ENCODE measurements at places on chromosomes 1 and 21.

DNA sequence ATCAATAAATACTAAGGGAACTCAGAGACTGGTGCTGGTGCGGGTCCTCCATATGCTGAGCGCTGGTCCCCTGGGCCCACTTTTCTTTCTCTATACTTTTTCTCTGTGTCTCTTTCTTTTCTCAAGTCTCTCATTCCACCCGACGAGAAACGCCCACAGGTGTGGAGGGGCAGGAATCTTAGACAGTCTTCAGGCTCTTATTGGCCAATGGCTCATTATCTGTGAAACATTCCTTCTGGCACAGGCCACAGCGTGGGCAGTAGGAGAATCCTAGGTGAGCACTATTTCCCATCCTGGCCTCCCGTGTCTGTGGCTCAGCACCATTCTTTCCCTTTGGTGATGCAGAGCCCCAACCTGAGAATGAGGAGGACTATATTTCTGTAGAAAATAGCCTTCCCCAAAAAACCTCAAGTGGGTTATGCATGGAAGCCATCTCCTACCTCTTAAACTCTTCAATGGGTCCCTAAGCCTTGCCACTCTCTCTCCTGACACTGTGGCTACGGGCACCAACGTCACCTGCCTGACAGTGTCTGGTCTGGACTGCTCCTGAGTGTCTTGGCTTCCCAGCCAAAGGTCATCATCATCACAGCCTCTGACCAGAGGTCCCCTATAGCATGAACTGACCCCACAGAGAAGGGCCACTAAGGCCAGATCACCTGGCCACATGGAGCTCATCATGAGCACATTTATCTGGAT lies 6.2 kb upstream of the SLAMF1 start:
- DNase-seq: no peak

- no peak for DNase-seq
These were observed 18.2 kb upstream of the RHOU start for GRCh38 chr1:228717081-228717480.

GRCh38 chr1:150626150-150626549 lies 3.3 kb downstream of the ENSA start:
- DNase-seq: no peak

GRCh38 chr21:21713651-21714180 lies 715.5 kb downstream of the NCAM2 start:
- DNase-seq: no peak

GRCh38 chr1:63918418-63918945 lies 144.7 kb downstream of the ROR1 start:
- no peak for DNase-seq

DNA sequence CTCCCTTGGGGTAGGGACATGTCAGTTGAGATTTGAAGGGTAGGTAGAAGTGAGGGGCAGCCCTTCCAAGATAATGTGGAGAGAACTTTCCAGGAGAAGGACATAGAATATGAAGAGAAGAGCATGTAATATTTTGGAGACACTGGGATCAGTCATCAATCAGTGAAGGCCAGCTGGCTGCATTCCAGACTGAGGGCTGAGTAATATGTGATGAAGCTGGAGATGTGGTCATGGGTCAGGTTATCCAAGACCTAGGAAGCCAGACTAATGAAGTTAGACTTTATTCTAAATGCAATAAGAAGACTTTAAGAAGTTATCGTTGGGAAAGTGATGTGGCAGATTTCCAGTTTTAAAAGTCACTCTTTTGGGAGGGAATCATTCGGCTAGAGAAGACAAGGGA lies 262.0 kb downstream of the HMCN1 start:
- peak; percentile 62 for DNase-seq

DNA sequence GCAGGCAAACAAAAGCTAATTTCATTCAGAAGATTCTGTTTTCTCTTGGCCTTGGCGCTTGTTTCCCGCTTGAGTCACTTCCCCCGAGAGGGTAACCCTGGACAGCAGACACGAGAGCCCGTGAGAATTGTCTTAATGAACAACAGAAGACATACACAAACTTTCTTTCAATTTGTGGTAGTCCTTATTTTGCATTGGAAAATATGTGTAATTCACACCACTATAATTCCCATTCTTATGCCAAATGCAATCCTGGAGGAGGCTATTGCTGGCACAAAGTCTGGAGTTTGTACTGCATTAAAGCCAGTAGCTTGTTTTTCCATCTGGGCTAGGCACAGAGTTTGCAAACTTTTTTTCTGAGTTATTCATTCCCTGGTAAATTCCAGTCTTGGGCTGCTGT lies 109.8 kb upstream of the IVNS1ABP start:
- no peak for DNase-seq

DNA sequence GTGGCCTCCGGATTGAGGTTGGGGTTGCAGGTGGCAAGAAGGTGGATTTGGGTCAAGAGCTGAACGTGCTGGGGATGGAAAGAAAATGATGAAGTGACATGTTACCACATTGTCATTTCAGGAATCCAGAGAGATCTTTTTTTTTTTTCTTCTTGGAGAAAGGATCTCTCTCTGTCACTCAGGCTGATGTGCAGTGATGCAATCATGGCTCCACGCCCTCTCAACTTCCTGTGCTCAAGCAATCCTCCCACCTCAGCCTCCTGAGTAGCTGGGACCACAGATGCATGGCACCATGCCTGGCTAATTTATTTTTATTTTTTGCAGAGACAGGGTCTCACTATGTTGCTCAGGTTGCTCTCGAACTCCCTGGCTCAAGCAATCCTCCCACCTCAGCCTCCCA lies 80.6 kb downstream of the GON4L start:
- DNase-seq: no peak

DNA sequence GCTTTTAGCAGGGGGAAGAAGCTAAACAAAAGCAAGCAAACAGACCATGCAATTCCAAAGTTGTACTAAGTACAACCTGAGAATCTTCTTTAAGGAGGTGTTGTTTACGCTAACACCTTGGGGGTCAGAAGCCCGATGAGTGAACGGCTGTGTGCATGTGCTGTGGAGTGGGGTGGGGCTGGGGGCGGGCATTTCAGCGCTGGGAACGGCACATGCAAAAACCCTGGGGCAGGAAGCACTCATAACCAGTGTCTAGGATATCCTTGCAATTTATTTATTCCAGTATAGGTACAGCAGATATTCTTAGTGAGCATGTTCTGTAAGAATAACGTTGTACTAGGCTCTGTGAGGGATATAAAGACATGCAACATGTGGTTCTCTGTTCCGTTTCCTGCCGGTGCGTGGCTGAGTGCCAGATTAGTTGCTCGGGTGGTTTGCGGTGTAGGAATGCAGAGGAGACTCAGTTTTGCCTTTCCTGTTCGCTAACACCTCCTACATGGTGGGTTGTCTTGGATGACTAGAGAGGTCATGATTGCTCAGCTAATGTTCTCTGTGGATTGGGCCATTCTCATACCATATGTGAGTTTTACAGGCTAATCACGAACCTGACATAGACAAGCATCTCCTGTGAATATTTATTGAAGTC lies 3.7 kb downstream of the FASLG start:
- DNase-seq: peak; percentile 17

- DNase-seq: peak; percentile 91
These were observed 42.7 kb downstream of the APP start for GRCh38 chr21:26127918-26128317.

DNA sequence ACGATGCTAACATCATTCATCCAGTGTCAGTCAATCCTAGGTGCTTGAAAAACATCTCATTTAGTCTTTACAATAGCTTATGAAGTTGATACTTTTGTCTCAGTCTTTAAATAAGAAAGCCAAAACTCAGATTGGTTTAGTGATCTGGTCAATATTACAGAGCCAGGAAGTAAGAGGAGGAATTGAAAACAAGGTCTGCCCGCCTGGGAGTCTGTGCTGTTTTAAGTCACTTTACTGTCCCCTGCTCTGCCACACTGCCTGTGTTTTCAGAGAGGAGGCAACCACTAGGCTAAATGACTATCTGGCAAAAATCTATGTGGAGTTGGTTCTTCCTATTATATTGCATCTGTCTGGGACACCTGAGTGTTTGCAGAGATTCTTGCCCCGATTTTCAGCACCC lies 62.3 kb downstream of the ST6GALNAC3 start:
- DNase-seq: no peak

DNA sequence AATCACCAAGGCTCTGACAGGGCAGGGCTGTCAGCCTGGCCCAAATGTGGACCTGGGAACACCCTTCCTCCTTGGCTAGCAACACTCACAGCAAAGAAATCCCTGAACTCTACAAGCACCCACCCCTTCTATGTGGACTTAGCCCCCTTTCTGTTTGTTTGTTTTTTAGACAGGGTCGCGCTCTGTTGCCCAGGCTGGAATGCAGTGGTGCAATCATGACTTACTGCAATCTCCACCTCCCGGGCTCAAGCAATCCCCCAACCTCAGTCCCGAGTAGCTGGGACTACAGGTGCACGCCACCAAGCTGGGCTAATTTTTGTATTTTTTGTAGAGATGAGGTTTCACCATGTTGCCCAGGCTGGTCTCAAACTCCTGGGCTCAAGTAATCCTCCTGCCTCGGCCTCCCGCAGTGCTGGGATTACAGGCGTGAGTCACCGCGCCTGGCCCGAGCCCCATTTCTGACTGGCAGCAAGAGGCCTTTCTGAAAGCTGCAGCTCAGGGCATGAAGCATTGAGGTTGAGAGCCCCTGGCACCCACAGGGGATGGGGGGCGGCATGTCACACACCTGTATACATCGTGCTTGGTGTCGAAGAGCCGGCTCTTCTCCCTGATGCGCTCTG lies 16.2 kb downstream of the RIPK4 start:
- no peak for DNase-seq

- DNase-seq: no peak
These were observed 17.8 kb upstream of the MAST2 start for GRCh38 chr1:45785583-45785982.

- DNase-seq: no peak
These were observed 47.9 kb upstream of the RUNX1 start for GRCh38 chr21:35096959-35097358.

GRCh38 chr1:37999430-38000232 lies 5.7 kb downstream of the FHL3 start:
- peak; percentile 90 for DNase-seq

- DNase-seq: peak; percentile 29
These were observed 1.7 kb upstream of the RIPK4 start for GRCh38 chr21:41768437-41769042.

DNA sequence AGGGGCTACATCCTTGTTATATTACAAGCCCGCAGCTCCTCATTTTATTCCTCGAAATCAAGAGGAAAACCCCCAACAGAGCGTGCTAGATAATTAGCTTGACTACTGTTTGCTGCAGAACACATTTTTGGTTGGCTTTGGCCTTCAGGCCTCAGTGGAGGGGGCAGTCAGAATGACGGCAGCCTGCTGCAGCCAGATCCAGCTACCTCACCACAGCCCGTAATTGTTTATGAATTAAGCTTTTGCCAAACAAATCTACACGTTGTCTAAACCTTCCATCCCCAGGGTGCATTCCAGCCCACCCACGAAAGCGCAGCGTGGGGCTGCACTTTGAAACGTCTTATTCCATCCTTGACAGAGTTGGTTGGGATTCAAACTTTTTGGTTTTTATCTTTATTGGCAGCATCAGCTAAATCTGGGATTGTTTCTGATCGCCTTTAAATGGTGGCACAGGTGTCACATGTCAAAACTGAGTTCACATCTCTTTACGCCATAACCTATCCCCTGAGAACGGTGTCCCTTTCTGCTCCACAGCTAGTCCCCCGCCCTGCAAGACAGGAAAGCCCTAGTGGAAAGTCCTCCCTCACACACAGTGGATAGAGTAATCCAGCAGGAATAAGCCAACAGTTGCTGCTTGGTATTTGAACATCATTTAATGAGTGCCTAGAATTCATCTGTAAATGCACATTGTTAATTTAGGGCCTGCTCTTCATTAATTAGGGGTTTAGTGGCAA lies 195.5 kb downstream of the LMO4 start:
- peak; percentile 5 for DNase-seq

- DNase-seq: no peak
These were observed 19.2 kb downstream of the EBNA1BP2 start for GRCh38 chr1:43152866-43153265.

DNA sequence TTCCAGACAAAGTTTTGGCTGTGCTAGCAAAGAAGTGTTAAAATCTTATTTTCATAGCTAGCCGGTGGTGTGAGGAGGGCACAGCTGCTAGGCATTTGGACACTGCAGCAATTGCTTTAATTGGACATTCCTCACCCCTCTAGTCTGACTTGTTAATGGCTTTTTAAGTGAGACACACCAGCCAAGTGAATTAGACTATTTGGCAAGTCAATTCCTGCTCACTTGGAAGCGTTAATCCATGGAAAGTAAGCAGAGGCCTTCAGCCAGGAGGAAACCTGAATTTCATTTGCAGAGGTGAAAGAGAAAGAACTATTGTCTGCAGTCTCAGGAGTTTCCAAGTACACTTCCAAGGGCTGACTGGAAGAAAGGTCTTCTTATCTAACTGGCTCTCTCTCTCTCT lies 175.7 kb downstream of the ST6GALNAC3 start:
- no peak for DNase-seq

DNA sequence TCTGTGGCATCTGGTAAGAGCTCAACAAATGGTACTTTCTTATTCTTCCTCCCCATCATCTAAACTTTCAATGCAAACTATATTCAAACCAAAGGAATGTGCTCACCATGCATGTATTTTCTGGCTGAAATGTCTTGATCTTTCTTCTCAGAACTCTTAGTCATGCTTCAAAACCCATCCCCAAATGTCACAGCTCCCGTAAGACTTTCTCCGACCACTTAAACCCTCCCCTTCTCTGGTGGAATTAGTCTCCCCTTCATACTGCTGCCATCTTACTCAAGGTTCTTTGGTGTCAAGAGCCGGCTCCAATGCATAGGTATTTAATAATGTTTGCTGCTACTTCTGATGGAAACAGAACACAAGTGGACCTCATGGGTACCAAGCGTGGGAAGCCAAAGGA lies 538.1 kb downstream of the MATN1 start:
- no peak for DNase-seq

DNA sequence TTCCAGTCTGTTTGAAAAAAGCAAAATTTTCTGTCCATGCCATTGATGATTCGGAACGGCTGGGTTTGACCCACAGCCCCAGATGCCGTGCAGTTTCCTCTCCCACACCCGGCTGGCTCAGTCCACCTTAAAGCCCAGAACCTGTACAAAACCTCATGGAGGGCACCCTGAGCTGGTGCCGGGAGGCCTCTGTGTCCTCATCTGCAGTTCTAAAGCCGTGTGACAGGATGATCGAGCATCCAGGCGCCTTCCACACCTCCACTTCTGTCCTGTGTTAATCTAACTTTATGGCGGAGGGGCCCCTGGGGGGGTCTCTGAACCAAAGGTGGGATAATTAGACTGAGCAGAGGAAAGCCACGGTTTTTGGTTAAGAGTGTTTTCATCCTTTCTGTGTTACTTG lies 49.6 kb downstream of the SLC37A1 start:
- no peak for DNase-seq

DNA sequence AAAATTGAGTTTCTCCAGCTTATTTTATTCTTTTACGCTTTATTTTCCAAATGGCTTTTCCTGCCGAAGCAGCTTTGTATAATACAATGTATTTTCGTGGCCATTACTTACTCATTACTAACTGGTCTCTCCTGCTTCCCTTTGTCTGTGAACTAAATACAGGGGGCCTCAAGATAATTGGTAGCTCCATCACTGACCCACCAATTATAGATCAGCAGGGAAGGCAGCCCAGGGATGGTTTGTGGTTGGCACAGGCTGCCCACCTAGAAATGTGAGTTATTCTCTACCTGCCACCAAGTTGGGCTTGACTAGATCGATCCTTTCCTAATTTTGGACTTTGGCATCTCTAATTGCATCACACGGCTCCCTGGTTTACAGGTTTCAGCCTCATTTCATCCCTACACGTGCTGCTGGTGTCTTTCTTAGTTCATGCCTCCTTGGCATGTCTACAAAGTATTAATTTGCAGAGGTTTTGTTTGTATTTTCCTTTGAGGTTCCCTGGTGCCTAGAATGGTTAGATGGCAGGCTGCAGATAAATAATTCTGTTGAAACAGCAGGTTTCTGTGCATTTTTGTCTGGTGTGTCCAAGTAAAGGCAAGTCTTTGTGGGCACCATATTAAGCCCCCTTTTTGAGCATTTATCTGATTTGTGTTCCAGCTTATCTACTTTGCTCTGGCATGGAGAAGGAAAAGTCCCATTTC lies 35.2 kb downstream of the PEX14 start:
- DNase-seq: no peak

All from mesenchymal stem cell (in vitro differentiated cells and primary cell).